ENCODE measurements at places on chromosomes 4 and X.
A peak's percentile ranks its signal among the peaks of the same experiment; 100 is the strongest.

DNA sequence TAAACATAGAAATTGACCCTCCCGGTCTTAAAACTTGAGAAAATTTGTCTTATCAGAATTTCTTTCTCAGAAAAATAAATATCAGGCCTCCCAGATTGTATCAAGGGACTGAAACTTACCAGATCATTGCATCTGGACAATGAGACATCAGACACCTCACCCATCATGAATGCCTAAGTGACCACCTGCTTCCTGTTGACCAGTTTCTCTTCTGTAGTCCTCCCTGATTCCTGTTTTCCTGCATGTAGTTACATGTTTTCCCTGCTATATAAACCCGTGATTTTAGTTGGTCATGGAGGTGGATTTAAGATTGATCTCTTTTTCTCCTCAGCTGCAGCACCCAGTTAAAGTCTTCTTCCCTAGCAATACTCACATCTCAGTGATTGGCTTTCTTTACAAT lies 548.1 kb downstream of the PPP4R3C start:
- no peak for DNase-seq

GRCh38 chrX:625137-625691 lies 5.4 kb upstream of the SHOX start:
- no peak for DNase-seq

- DNase-seq = no peak
Measured at GRCh38 chrX:84475101-84475500, 27.2 kb downstream of the HDX start.

GRCh38 chr4:151729731-151730559 lies 30.9 kb downstream of the GATB start:
- DNase-seq = no peak

- no peak for DNase-seq
Measured at GRCh38 chr4:105650190-105650589, 58.3 kb downstream of the INTS12 start.

DNA sequence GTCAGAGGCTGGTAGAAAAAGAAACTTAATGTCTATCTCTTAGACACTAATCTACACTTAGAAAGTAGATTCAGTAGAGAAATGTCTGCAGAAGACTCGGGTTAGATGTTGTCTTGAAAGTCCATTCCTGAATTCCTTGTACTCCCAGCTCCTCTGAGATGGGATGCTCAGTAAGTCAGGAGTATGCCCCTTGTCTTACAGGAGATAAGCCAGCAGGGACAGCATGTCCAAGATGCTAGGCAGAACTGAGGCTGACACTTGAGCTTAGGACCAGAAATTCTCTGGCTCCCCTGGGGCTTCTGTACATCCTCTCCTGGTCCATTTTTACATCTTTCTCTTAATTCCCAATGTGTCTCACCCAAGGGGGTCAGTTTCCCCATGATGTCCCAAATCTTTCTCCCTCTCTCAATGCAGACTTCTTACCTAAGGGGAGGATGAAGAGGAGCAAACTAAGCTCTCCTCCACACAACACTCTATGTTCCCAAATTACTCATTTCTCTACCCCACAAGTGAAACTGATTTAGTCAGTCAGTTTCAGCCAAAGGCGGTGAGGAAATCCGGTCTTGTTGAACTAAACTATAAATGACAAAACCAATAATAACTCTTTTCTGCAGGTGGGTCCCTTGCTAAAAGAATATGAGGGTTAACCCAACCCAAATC lies 558.2 kb upstream of the DIPK2B start:
- DNase-seq = peak; percentile 59

- no peak for DNase-seq
Measured at GRCh38 chr4:54067166-54067565, 2.8 kb upstream of the CHIC2 start.

DNA sequence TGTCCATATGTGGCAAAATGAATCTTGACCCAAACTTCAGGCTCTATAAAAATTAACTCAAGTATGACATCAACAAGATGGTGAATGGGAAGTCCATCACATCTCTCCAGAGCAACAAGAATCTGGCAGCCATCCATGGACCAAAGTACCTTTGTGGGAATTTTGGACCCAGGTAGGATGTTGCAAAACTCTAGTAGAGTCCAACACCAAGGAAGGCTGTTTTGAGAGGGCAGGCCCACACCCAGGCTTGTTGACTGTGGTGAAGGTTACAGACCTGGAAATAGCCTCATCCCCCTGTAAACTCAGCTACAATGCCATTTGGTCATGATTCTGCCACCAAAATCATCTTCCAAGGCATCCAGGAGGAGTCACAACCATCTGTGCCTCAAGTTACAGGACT lies 12.9 kb downstream of the DGAT2L6 start:
- no peak for DNase-seq

- no peak for DNase-seq
Measured at GRCh38 chrX:123849096-123849495, 10.8 kb upstream of the XIAP start.

DNA sequence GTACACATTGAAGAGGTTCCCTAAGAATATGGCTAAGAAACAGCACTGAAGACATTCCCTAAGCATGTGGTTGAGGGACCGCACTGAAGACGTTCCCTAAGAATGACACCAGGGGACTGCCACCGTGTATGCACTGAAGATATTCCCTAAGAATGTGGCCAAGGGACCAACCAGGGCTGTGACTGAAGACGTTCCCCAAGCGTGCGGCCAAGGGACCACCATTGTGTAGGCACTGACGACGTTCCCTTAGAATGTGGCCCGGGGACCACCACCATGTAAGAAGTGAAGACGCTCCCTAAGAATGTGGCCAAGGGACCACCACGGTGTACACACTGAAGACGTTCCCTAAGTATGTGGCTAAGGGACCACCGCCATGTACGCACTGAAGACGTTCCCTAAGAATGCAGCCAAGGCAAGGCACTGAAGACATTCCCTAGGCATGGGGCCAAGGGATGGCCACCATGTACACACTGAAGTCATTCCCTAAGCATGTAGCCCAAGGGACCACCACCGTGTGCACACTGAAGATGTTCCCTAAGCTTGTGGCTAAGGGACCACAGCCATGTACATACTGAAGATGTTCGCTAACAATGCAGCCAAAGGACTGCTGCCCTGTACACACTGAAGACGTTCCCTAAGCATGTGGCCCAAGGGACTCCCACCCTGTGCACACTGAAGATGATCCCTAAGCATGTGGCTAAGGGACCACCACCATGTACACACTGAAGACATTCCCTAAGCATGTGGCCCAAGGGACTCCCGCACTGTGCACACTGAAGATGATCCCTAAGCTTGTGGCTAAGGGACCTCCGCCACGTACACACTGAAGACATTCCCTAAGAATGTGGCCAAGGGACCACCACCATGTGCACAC lies 22.0 kb downstream of the DHRSX start:
- no peak for DNase-seq

GRCh38 chr4:184313058-184313581 lies 95.4 kb upstream of the ENPP6 start:
- DNase-seq = no peak

DNA sequence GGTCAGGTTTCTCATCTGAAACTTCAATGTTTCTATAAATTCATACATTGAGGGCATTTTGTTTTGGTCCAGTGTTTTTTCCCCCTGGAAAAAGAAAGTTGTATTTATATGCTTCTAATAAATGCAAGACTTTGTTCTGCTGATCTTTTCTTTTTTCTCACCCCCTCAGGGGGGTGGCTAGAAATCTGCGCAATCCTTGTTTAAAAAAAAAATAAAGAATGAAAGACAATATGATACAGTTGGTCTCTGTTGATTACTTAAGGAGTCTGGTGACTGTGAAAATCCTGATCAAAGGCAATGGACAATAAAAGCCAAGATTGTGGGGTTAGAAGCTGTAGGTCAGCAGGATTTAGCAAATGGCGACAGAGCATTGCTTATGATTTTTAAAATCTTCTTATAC lies 180.5 kb downstream of the KIT start:
- no peak for DNase-seq

GRCh38 chr4:61202638-61203435 lies 2.7 kb downstream of the ADGRL3 start:
- DNase-seq = no peak

- no peak for DNase-seq
Measured at GRCh38 chr4:147969573-147970385, 237.9 kb downstream of the ARHGAP10 start.

- no peak for DNase-seq
Measured at GRCh38 chr4:108029731-108030130, 40.0 kb downstream of the HADH start.

GRCh38 chr4:8580321-8581093 lies at the start of gene GPR78:
Gene GPR78, plus strand, starts transcription at chr4:8580392. Its CDS starts 591 bp downstream, at chr4:8580983.
- no peak for DNase-seq

DNA sequence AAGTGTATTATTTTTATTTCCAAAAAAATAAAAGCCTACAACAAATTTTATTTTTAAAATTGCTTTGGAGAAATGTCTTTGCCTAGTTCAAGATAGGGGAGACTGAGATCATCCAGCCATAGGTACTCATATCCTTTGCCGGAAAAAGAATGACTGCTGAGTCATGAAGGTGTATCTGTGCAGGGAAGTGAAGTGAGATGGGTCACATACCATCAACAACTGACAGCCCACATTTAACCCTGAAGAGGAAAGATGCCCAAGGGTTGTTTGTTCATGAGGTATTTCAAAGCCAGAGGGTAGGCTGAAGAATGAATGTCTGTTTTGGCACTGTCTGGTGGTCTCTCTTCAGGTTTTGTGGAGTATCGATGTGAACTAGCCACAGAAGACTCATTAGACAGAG lies 106.7 kb upstream of the TTC29 start:
- no peak for DNase-seq

DNA sequence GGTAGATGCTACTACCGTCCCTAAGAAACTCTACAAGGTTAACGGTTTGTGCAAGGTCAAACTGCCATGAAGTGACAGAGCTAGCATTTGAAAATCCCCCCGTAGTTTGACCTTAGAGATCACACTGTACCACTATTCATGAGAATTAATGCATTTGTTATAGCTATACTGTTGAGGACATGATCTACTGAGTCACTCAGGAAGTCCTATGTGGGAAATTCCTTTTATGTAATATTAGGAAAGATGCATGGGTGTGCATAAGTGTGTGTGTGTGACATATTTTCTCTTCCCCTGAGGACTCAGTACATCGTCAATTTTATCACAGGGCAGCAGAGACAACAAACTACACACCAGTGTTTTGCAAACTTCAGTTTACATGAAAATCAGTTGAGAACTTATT lies 141.1 kb downstream of the FBXW7 start:
- no peak for DNase-seq

DNA sequence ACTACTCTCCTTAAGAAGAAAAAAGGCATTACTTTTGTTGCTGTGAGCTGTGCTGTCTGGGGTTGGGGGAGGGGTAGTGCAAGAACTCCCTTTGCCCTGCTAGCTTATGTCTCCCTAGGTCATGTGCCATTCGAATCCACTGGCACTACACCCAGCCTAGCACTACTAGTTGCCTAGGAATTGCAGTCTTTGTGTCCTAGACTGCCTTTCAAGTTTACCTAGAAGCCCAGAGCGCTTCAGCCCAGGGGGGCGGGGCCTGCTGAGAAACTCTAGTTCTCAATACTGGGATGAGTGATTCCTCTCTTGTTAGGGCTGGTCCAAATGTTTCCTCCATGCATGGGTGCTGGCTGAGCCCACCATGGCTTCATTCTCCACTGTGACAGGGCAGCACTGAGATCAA lies 1011.5 kb downstream of the PCDH19 start:
- no peak for DNase-seq

- no peak for DNase-seq
Measured at GRCh38 chrX:9467751-9468150, 2.9 kb downstream of the TBL1X start.

DNA sequence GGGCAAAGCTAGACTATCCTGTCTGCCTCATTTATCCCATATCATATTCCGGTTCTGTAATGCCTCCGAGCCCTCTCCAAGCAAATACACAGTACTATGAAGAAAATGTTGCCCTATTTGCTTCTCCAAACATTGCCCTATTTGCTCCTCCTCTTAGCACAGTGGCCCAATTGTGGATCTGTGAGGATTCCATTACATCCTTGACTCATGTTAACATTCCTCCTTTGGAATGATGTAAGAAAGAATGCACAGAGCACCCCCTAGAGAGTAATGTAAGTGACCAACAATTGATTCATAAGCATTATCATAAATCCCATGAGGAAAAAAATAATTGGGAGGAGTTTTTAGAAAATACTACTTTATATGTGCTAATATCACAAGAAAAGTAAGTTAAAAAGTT lies 11.3 kb upstream of the BTC start:
- no peak for DNase-seq

DNA sequence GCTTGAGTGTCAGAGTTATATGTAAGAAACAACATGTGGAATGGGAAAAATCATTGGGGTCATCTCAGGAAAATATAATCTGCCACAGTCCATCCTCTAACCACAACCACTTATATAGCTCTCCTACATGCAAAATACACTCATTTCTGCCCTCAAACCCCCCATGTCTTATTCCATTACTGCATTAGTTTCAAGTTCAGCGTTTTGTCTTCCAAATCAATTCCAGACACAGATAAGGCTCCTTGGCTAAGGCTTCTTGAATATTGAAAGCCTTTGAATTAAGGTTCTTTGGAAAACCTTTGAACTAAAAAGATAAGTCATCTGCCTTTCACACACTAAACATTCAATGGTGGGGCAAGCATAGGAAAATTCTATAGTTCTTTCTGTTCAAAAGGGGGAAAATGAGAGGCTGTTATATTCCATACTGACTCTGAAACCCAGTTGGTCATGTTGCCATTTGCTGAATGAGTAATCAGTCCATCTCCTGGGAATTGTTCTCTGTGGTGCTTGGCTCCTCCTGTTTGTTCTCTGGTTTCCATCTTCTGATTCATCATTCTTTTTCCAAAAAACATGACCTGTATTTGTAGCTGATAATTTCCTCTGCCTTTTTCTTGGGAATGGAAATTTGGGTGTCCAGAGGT lies 218.7 kb downstream of the BMPR1B start:
- no peak for DNase-seq

DNA sequence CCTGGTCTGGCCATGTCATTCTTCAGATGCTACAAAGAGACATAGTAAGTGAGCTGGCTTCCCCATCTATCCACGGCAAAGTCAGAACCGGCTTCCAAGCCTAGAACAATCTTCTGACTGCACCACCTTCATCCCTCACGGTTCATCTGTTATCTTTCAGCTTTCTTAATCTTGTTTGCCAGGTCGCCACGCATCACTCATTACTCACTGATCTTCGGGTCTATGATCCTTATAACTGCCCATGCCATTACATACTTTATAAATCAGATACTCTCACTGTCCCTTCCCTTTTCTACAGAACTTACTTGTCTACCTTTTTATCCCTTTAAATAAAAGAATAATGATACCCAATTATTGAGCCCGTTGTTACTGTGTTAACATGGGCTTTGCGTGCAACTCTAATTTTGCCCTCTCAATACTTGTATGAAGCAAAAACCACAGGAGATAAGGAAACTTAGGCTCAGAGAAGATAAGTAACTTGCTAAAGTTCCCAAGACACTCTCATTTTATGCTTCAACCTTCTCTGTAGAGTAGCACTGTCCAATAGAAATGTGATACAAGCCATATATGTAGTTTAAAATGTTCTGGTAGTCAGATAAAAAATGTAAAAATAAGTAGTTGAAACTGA lies 171.7 kb downstream of the AMELX start:
- no peak for DNase-seq

DNA sequence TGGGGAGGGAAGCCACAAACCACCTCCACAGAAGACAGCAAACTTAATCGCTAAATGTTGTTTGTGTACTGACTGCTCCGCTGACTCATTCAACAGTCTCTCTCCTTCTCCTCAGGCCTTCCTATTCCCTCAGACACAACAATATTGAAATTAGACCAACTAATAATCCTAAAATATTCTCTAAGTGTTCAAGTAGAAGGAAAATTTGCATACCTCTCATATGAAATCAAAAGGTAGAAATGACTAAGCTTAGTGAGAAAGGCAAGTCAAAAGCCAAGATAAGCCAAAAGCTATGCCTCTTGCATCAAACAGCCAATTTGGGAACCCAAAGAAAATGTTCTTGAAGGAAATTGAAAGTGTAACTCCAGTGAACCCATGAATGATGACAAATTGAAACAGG lies 75.7 kb upstream of the ARHGAP24 start:
- DNase-seq = no peak

All from CD4-positive, alpha-beta T cell treated with Interleukin-10 for 1 hour (primary cell).